ENCODE measurements at places on chromosomes 5 and 9. TPM values are rescaled to one million over a fixed set of nuclear protein-coding genes. Genes with fewer than 3 reads are reported as not detected.
A peak's percentile ranks its signal among the peaks of the same experiment; 100 is the strongest.

The CCDC192 gene
- total RNA-seq = not detected

GRCh38 chr9:98864281-98865174 lies 57.1 kb downstream of the GALNT12 start:
- peak; percentile 27 for DNase-seq

DNA sequence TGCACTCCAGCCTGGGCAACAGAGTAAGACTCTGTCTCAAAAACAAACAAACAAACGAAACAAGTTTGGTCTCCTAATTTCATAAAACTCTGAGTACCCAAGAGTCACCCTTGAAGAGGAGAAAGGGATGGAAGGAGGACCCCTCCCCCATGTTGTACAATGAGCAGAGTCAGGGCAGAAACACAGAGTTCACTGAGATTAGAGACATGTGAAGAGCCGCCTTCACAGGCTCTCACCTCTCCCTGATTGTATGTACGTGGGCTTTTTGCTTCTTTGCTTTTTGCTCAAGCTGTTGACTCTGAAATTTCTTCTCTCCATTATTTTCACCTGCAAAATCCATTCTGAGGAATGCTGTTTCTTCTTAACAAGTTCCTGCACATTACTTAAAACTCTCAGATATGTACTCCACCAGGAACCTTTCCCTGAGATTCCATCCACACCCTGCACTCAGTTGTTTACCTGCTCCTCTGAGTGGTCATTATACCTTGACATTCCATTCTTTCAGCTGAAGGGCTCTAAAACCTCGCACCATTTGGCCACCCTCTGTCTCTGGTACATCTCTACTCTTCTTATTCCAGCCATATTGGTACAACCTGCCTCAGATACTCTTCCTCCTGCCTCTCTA lies 44.4 kb upstream of the ABCA1 start:
- DNase-seq = no peak

DNA sequence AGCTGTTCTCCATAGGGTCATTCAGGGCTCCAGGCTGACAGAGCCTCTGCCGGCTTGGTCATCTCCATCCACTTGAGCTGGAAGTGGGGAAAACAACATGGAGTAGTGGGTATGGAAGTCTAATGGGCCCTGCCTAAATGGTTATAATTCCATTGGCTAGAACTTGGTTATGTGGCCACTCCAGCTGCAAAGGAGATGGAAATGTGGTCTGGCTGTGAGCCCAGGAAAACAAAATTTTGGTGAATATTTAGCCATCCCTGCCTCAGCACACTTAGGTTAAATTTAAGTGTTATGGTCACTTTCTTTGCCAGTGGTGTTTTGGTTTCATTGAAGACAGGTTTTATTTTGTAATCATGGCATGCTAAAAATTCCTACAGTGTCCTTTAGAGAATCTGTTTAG lies 112.3 kb downstream of the SMARCA2 start:
- DNase-seq = no peak
